GM23338 (cell line): ENCODE measurements at places on chromosomes 4 and X. TPM values are rescaled to one million over a fixed set of nuclear protein-coding genes. Genes with fewer than 3 reads are reported as not detected.

GRCh38 chrX:6661736-6662135, 126.8 kb upstream of the VCX3A start:
- DNase-seq = no peak

- no peak for DNase-seq
Observed at GRCh38 chr4:121741751-121742150, 23.2 kb downstream of the SMIM43 start.

ITIH6 gene
- not detected in 2 replicates for polyA plus RNA-seq

GAGE12J gene
- polyA plus RNA-seq = not detected in 2 replicates

C4orf51 gene
- polyA plus RNA-seq = 0.71 TPM in 1 of 2 replicates, not detected in the other

GRCh38 chr4:91963486-91963885, 340.3 kb upstream of the GRID2 start:
- DNase-seq = no peak

DNA sequence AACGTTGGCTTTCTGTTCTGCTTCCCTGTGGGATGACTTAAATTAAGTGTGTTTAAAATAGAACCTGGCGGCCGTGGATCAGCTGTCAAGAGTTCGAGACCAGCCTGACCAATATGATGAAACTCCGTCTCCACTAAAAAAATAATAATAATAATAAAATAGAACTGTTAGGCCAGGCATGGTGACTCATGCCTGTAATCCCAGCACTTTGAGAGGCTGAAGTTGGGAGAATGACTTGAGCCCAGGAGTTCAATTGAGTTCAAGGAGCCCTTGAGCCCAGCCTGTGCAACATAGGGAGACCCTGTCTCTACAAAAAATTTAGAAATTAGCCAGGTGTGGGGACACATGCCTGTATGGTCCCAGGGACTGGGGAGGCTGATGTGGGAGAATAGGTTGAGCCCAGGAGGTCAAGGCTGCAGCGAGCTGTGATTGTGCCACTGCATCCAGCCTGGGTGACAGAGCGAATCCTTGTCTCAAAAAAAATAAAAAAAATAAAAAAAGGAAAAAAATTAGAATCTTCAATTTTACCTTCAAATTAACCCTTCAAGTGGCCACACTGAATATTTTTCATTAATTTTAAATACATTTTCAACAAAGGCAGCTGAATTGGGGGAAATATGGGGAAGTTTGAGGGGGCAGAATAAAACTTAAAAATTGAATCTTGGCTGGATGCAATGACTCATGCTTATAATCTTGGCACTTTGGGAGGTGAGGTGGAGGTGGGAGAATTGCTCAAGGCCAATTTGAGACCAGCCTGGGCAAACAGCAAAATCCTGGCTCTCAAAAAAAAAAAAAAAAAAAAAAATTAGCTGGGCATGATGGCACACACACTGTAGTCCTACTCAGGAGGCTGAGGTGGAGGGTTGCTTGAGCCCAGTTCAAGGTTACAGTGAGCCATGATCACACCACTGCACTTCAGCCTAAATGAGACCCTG, 31.8 kb upstream of the HSD17B13 start:
- no peak for DNase-seq

DUSP21 gene
- not detected in 2 replicates for polyA plus RNA-seq

SLC16A2 gene
- polyA plus RNA-seq = 11.1 and 12.3 TPM in 2 replicates

DNA sequence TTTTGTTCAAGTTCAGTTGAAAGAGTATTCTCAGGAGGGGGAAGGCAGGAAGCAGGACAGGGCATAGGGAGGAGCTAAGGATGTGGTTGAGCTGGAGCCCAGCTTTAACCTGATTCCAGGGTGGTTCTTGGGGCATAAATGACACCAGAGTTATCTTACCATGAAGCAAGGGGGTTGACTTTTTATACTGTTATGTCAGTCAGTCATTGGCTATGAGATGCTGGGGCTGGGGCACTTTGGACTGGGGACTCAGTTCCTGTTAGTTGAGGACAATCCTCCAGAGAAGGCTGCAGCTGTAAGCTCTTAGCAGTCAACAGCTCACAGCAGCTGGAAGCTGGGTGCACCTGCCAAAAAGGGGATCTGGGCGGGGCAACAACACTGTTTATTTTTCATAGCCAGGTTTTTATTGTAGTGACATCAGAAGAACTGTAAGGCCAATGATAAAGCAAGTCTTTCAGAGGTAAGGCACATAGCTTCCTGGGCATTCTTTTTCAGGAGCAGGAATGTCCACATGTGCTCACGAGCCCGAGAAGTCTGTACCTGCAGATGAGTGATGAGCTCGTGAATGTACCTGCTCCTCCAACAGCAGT, 78.5 kb downstream of the MID1IP1 start:
- DNase-seq = no peak

EGF gene
- polyA plus RNA-seq = 0.61 and 1.4 TPM in 2 replicates

DNA sequence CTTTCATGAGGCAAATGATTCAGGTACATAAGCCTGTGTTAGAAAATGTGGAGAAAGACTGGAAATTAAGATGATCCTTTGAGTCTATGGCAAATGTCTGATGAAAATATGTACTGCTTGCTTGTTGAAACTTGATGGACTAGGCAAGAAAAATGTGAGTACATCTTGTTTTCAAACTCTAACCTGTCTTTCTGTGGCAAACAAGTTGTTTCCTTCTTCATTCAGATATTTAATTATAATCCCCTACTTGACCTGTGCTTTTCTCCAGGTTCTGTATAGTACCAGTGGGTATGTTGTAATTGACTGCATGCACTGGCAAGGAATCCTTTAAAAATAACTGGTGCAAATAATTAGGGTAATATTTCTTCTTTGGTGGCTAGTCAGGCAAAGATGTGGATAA, 136.7 kb downstream of the ARHGAP24 start:
- no peak for DNase-seq

DCAF4L1 gene
- 0.37 and 0.55 TPM in 2 replicates for polyA plus RNA-seq

DNA sequence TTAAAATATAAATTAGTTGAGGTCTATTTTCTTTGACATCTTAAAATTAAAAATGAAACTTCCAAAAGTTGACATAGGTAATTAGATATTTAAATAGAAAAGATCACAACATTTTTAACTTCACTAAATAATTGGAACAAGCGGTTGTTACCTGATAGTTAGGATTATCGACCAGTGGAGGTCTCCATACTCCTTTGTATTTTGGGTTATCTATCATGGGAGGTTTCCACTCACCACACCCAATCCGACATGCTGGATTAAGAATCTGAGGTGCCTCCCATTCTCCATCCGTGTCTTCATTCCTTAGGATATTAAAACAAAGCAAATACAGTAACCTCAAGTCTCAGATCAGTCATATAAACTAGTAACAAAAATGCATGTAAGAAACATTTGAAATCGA, 22.2 kb downstream of the SCOC start:
- peak; percentile 38 for DNase-seq

SULT1E1 gene
- polyA plus RNA-seq = not detected in 2 replicates

ZFP92 gene
- polyA plus RNA-seq = 0.05 TPM in 2 replicates

GRCh38 chr4:170464614-170465197, 374.9 kb upstream of the AADAT start:
- DNase-seq = peak; percentile 34

DNA sequence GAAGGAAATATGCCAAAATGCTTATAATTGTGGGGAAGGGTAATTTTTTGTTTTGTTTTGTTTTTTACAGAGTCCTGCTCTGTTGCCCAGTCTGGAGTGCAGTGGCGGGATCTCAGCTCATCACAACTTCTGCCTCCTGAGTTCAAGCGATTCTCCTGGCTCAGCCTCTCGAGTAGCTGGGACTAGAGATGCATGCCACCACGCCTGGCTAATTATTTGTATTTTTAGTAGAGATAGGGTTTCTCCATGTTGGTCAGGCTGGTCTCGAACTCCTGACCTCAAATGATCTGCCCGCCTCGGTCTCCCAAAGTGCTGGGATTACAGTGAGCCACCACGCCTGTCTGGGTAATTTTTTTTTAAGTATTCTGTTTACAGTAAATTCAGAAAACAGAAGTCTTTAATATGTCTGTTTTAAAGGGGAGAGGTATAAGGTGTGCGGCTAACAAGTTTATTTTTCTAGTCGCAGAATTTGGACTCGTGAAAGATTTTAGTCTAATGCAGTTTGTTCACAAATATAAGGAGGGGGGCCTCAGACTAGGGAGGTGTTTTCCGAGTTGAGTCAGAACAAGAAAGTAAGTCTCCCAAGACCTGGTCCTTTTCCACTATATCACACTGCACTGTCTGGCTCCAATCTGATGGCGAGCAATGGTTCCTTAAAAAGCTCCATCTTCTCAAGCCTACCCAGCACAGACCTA, 1.5 kb downstream of the ACSL1 start:
- no peak for DNase-seq

PDGFRA gene
- polyA plus RNA-seq = 7.4 and 8.0 TPM in 2 replicates

GRCh38 chr4:140315970-140316369, 57.5 kb upstream of the SCOC start:
- DNase-seq = peak; percentile 80

DNA sequence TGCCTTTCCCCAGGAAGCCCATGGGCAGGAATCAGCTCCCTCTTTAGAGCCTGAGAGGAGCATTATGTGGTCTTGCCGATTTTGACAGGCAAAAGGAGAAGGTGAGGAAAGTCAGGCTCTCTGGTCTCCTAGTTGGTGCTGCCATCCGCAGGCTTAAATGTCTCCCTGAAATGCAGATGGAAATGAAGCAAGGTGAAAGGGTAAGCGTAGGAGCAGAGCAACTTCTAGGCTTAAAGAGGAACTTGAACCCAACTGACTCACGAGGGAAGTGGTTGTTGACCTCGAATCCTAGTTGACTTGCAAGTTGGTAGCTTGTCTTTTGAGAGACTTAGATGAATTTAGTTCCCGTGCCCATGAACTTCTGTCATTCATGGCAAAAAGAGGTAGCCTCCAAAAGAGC, 205.9 kb downstream of the PTTG2 start:
- DNase-seq = peak; percentile 48

ZNF41 gene
- 1.1 and 2.0 TPM in 2 replicates for polyA plus RNA-seq

DNA sequence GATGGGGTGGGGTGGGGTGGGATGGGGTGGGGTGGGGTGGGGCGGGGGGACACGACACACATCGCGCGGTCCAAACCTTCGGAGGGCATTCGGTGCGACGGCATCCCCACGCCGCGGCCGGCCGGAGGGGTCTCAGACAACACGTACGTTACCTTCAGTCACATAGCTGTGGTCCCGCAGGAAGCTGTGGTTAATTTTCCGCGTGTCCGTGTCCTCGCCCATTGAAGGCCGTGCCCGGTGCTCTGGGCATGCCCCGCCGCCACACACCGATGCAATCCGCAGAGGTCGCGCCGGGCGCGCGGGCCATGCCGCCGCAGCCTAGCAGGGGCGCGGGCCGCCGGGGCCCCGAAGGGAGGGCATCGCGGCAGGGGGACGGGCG, 417 bp downstream of the PPP2R2C start:
- DNase-seq = no peak

CXCL6 gene
- polyA plus RNA-seq = 11.8 and 14.7 TPM in 2 replicates

DNA sequence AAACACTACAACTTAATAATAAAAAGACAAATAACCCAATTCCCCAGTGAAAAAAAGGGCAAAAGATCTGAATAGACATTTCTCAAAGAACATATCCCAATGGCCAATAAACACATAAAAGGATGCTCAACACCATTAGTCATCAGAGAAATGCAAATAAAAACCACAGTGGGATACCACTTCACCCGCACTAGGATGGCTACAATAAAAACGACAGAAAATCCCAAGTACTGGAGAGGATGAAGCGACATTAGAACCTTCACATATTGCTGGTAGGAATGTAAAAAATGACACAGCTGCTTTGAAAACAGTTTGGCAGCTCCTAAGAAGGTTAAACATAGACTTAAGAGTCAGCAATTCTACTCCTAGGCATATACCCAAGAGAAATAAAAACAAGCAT, 140.6 kb upstream of the ARX start:
- DNase-seq = no peak

TMPRSS11A gene
- polyA plus RNA-seq = 0.16 TPM in 1 of 2 replicates, not detected in the other

GRCh38 chr4:87511500-87511899, 17.7 kb downstream of the SPARCL1 start:
- DNase-seq = no peak

TEX13D gene
- polyA plus RNA-seq = not detected in 2 replicates

- no peak for DNase-seq
Observed at GRCh38 chr4:25760518-25761157, 102.2 kb downstream of the SEL1L3 start.

DNA sequence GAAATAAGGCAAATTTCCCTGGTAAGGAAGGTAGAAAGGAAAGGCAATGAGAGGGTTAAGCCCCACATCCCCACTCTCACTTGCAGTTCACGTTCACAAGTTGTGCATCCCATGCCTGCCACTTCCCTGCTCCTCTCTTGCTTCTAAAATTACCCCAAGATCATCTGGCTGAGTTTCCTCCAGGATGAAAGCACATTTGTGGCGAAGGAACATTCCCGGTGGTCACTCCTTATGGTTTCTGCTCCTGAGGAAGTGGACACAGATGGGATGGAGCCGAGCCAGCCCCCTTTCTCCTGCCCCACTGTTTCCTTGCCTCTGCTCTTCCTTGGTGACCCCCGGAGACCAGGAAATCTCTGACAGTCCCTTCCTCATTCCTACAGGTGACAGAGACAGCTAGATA, 37.5 kb downstream of the SPINK2 start:
- DNase-seq = no peak

GRCh38 chr4:26766141-26766540, 94.5 kb upstream of the STIM2 start:
- DNase-seq = no peak

AVPR2 gene
- polyA plus RNA-seq = not detected in 2 replicates

GRCh38 chr4:152415980-152416379, 119.9 kb downstream of the FBXW7 start:
- DNase-seq = no peak

DNA sequence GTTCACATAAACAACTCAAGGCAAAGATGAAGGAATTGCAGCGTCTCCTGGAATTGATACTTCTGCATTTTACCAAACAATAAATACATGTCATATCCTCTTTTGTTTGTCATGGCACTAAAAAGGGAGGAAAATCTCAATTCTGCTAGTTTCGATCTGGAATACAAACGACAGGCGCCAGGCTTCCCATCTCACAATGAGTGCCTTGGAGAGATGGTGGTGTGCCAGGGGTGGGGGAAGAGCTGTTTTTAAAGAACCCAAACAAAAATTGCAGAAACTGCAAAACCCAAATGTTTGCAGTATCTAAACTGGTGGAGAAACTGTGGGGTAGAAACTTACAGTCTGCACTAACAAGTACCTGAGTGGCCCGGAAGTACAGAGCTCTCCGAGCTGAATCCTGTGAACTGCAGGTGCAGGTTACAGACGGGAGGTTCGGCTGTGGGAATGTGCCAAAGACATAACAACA, 53.0 kb upstream of the KLF3 start:
- DNase-seq = no peak

GRCh38 chr4:8834681-8835220, 36.9 kb downstream of the HMX1 start:
- DNase-seq = no peak

DNA sequence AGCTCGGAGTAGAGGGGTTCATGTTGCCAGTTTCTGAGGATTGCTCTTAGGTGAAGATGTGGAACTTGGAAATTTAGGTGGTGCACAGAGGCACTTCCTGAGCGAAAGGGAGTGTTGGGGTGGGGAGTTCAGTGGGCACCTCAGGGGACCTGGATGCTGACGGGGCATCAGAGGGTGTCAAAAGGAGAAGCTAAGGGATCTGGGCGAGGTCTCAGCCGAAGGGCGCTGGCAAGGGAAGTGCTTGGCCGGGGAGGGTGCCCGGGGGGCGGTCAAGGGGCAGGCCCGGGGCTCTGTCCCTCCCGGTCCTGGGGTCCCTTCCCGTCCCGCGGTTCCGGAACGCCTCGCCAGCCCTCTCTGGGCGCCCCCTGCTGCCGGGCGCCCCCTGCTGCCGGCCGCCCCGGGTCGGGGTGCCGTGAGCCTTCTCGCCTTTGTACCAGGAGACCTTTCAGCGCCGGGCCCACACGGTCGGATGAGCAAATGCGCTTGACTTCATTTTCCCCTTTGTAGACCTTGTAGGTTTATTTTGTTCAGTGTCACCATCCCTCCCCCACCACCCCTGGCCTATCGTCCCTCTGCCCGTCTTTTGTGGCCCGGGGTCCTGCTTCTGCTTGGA, 3.0 kb upstream of the PHOX2B start:
- DNase-seq = peak; percentile 62

- DNase-seq = peak; percentile 22
Observed at GRCh38 chr4:89590128-89590527, 246.8 kb downstream of the SNCA start.

GSTCD gene
- polyA plus RNA-seq = 7.9 and 11.3 TPM in 2 replicates
